ENCODE measurements at places on chromosomes 3 and 15.

- no peak for DNase-seq
Measured at GRCh38 chr3:23203708-23204330, 692 bp downstream of the UBE2E2 start.

GRCh38 chr3:124552224-124552623 is 178.0 kb upstream of the UMPS start:
- DNase-seq: no peak

GRCh38 chr15:40915116-40915661 is 14.0 kb upstream of the DLL4 start:
- no peak for DNase-seq

- DNase-seq: no peak
Measured at GRCh38 chr15:38698254-38698653, 133.6 kb upstream of the RASGRP1 start.

DNA sequence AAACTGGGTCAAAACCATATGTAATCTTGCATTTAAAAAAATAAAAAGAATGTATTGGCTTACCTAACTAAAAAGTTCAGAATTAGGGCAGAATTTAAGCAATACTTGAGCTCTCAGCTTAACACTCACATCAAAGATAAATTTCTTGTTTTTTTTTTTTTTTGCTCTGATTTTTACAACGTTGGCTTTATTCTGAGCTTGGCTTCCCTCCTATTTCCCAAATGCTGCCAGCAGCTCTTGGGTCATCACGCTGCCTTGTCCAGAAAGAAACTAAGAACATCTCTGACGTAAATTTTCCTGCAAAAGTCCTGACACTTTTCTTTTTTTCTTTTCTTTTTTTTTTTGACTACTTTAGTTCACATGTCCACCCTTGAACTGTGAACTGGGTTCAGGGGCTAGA is 150.6 kb upstream of the TGFBR2 start:
- no peak for DNase-seq

- no peak for DNase-seq
Measured at GRCh38 chr15:31051496-31052080, 49.9 kb downstream of the TRPM1 start.

GRCh38 chr15:71800835-71801745 is 9.3 kb upstream of the NR2E3 start:
- no peak for DNase-seq

- DNase-seq: no peak
Measured at GRCh38 chr3:111373239-111373638, 168.8 kb upstream of the CD96 start.

- no peak for DNase-seq
Measured at GRCh38 chr3:13204177-13204581, 130.9 kb upstream of the IQSEC1 start.

- no peak for DNase-seq
Measured at GRCh38 chr3:195160257-195160898, 110.6 kb downstream of the XXYLT1 start.

DNA sequence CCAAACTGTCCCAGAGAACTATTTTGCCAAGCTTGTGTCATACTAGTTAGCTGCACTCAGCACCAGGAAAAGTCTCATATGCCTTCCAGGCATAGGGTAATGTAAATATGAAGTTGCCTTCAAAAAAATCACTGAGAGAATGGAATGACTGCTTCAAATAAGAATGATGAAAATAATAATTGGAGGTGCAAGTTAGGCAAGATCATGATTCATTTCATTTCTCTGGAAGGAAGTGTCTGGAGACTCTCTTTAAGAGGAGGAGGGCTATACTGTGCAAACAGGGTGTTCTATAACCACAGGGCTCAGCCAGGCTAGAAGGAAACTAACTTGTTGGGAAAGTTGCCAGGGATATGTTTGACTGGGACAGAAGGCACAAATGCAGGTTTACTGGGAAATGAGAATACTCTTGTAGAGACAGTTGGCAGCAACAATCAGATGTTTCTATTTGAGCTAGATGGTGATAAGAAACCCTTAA is 4.3 kb downstream of the SIDT1 start:
- no peak for DNase-seq

DNA sequence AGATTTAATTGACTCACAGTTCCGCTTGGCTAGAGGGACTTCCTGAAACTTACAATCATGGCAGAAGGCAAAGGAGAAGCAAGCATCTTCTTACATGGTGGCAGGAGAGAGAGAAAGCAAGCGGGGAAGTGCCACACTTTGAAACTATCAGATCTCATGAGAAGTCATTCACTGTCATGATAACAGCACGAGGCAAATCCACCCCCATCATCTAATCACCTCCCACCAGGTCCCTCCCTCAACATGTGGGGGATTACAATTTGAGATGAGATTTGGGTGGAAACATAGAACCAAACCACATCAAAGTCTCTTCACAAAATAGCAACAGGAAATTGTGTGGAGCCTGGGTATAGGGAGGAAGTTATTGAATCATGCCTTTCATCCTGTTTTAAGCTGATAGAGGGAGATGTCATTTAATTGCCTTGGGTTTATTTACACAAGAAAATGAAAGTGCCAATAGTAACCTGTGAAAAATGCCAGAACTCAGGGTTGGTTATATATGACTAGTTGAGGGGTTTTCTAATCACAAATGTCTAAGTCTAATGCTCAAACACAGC is 624.8 kb upstream of the LMCD1 start:
- DNase-seq: no peak

DNA sequence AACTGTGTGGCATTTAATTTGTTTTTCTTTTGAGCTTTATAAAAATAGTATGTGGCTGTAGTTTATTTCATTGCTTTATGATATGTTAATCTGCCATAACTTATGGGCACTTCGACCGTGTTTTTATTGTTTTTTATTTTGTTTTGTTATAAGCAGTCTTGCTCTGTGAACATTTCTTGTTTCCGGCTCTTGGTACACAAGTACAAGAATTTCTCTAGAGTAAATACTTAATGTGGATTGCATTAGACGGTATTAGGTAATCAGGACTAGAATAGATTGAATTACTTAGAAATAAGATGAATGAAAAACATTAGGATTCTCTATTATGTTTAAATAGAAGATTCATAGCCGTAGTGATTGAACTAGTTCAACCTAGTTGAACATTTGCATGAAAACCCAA is 2.1 kb downstream of the ZFAND6 start:
- no peak for DNase-seq

GRCh38 chr15:29699791-29700190 is 122.5 kb downstream of the TJP1 start:
- DNase-seq: no peak

DNA sequence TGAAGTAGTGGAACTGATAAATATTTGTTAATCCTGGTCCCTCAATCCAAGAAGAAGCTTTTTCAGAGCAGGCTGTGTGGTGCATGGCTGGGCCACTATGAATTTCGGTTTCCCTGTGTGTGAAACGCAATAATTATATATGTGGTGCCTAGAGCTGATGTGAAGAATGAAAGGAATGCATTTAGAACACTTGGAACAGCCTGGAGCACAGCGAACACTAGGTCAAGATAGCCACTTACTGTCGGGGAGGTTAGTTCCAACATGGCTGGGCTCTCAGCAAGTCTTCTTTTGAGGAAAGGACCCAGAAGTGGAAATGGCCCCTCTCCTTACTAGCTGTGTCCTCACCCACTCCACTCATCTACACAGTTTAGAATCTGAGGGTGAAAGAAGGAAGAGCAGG is 245.7 kb downstream of the FHIT start:
- no peak for DNase-seq

DNA sequence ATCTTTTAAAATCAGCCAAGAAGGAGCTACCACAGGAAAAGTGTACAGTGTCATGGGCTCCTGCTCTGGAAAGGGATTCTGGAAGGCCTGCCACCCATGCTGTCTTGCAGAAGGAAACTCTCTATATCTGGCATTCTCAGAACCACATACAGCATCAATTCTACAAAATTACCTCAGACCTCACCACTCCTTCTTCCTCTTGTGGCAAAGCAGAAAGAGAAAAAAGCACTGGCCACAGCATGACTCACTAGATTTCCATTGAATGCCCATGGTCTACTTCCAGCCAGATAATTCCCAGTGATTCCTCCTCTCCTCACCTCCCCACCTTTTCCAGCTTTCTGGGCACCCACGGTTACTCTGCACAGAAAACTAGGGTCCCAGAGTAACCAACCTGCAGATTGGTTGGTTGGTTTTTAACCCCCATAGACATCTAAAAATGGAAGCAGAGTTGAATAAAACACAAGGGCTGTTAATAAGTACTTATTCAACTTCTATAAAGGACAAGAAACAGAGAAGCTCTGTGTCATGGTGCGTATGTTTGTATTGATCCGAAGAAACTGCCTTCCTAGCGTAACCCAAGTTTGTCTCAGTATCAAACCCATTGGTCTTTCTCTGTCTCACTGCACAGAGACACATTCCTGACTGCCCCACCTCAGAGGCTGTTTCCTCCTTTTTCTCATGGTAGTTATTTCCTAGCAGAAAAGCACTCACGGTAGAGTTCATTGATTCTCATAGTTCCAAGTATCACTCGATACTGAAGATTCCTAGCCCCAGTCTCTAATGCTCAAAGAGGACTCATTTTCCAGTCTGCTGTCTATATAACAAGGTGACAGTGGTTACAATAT is 67.7 kb downstream of the LDHAL6B start:
- DNase-seq: no peak

DNA sequence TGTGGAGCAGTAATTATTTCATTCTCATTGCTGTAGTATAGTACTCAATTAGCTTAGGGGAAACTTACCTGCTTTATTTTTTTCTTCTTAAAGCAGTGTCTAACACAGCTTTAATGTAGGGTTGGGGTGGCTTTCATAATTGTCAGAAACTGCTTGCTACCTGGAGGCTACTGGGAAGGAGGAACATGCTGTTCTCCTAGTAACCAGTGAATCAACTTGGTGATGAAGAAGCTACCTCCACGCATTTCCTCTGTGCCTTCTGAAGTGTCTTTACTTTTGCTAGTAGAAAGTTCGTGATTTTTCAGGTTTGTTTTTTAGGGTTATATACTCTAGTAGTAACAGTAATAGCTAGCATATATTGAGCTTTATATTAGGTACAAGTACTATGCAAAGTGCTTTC is 11.5 kb downstream of the FEM1B start:
- DNase-seq: no peak

- no peak for DNase-seq
Measured at GRCh38 chr3:174810254-174810653, 48.9 kb upstream of the NAALADL2 start.

GRCh38 chr15:71103102-71103676 is 12.1 kb upstream of the THSD4 start:
- DNase-seq: no peak

DNA sequence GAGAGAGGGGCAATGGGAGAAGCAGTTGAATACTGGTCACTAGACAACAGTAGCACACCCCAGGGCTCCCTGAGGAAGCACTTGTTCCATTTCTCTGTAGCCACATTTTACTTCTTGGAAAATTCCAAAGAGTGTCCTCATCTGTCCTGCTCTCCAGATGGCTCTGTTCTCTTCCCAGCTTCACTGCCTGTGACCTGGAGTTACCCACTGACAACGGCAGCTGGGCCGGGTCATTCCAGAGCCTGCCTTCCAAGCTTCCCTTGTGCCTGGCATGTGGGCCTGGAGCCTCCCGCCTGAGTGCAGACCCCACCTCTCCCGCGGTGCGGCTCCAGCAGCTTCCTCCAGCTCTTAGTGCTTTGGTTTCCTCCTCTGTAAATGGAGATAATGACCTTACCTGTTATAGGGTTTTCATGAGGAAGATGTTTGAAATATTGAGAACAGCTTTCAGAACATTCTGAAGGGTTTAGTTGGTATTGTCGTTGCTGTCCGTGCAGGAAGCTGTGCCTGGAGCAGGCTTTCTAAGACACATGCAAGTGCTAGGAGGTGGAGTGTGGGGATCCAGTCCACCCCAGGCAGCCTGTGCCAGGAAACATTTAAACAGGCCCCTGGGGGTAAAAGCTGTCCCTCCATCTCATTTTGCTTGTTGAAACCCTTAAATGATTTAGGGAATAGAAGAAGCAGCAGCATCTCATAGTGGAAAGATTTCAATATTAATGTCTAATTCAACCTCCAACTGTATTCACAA is 24.8 kb downstream of the EFCC1 start:
- no peak for DNase-seq

DNA sequence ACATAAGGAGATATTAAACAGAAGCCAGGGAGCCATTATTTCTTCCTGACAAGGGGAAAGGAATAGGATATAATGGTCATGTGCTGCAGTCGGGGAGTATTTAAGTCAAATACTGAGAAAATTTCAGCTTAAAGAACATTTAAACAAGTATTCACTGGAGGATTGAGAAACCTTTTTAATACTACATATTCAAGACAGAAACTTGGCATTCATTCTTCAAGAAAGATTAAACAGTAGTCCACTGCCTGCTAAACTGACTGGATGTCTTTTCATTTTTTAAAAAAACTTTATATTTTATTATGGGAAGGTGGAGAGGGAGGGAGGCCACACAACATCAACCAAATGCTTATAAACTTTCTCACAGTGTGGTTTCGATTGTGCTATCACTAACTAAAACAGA is 107.4 kb upstream of the CBLB start:
- DNase-seq: no peak

GRCh38 chr3:185677146-185677829 is 91.2 kb downstream of the SENP2 start:
- no peak for DNase-seq

- no peak for DNase-seq
Measured at GRCh38 chr15:33559207-33559890, 248.6 kb downstream of the RYR3 start.

DNA sequence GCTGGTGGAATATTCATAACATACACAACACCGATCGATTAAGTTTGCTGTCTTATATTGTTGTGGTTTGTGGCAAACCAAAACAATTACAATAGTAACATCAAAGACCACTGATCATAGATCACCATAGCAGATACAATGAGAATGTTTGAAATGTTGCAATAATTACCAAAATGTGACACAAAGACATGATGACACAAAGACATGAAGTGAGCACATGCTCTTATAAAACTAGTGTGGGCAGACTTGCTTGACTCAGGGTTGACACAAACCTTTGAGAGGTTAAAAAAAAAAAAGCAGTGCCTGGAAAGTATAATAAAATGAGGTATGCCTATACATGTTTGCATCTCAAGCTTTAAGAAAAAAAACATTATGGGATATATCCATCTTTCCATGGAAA is 130.3 kb downstream of the NR1I2 start:
- DNase-seq: no peak

DNA sequence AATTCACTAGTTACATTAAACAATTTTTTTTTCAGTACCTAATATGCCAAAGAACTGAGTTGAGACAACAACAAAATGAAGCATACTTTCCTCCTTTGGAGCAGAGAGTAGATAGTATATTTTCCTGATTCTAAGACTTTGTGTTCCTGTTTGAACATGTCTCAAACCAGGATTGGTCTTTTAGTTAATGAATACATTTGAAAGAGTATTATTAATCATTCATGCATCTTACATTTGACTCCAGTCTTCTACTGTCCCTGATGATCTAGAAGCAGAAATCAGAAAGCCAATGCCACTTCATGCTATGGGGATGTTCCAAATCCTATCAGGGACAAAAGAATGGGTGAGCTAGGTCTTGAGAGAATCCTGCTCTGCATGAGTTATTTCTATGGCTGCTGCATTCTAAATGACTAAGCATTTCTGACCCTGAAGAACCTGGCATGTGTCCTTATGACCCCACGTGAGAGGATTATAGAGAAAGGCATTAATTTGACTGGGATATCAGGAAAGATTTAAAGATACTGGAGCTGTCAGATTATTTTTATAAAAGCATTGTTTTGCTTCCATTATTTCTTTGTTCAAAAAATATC is 32.9 kb upstream of the MBNL1 start:
- DNase-seq: no peak
